ENCODE measurements at places on chromosomes 4 and X.

DNA sequence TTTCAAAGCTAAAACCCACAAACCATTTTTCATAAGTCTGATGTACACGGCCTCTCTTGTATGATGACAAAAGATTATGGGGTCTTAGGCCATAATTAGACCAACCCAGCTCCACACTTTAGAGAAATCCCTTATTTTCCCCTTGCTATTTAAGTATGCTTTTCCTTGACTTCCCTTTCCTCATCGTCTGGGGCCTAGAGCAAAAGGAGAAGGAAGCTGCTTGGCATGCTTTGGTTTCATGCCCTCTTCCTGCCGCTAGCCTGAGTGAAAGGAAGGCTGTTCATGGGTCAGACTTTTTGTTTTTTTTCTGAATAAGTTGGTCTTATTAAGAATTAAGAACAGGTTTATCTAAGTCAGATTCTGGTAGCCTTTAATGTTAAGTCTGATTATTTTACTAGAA, 10.6 kb upstream of the RASGEF1B start:
- DNase-seq = no peak

- DNase-seq = no peak
Measured at GRCh38 chrX:8404926-8405325, 59.7 kb upstream of the VCX3B start.

GRCh38 chrX:11953615-11954014, 184.7 kb upstream of the FRMPD4 start:
- DNase-seq = no peak

DNA sequence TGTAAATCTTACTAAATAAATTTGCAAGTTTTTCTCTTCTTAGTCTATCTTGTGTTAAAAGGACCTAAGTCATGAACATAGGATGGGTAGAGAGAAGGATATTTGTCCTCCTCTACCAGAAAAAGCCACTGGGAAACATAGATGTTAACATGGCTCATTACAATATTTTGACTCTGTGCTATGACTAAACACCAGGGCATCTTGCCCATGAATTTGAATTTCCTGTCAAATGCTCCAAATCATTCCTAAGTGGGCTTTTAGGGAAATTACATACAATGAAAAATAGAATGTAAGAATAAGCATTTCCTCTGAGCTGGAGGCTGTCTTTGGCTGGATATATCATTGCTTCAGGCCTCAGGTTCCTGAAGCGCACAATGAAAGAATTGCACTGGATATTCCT, 39.1 kb downstream of the ANOS1 start:
- no peak for DNase-seq

- DNase-seq = no peak
Measured at GRCh38 chr4:177964061-177964460, 521.8 kb upstream of the AGA start.

GRCh38 chr4:1813915-1814314, 20.8 kb downstream of the FGFR3 start:
- no peak for DNase-seq

DNA sequence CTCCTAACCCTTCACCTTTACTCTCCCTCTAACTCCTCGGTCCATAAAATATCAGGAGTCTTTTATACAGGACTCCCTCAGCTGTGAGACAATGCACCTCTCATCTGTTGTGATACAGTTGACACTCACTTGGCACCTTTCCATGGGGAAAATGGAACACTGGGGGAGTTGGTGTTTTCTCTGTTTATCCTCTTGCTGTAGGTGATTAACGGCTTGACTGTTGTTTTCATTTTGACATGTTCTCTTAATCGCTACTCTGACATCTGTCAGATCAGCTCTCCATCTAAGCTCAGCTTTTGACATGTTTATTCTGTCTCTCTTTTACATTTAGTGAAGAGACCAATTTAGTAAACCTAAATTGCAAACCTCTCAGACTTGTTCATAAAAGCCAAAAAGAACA, 604.8 kb downstream of the TRAM1L1 start:
- DNase-seq = no peak

DNA sequence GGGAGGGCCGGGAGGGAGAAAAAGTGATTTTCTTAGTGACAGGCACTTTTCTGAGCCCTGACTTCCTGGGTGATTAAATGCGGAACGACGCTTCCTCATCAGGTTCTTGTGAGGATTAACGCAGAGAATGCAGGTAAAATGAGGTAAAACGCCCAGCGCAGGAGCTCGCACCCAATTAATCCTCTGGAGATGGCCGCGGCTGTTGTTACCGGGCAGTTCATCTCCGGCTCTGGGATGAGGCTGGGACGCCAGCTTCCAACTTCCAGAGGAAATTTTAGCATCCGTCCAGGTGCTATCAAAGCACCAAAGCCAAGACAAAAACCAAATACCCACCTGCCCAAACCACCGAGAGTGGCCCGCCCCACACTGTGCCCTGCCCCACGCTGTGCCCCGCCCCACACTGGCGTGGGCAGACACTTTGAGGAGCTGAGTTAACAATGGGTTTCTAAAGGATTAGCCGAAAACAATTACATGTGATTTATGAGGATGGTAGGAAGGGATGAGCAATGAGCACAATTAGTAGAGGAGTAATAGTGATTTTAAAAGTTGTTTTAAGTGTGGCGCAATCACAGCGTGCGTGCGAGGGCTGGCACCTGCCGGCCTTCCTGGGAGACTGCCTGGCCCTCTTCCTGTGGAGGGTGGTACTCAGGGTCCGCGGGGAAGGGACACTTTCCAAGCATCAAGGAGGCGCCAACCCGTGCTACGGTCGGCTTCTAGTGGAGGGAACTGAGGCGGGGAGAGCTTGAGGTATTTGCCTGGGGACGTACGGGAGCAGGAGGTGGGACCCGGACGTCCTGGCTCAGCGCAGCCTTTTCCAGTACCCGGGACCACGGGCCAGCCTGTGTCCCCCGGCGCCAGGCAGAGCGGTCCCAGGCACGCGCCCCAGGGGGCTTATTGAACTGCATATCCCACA, 41.6 kb upstream of the ADRA2C start:
- no peak for DNase-seq

DNA sequence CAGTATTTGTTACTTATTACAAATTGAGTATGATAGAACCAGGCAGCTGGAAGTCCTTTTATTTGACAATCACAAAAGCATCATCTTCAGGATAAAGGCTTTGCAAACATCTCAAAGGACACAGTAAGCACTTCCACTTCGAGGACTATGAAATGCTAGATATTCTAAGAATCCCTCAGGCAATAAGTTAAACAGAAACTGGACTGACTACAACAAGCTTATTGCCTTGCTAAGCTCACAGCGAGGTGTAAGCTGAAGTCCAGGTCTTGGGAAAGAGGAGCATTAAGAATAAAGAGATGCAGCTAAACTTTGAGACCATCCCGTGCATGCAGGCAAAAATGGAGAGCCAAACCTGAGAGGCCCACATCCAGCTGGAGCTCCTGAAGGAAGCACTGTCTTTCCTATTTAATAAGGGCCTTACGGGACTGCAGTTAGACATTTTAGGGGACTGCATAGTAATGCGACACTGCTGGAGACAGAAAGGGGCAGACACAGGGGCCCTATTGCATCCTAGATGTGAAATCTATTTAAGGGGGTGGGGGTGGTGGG, 38.7 kb downstream of the DCHS2 start:
- DNase-seq = no peak
